ENCODE measurements at places on chromosomes 13 and 19.
A peak's percentile ranks its signal among the peaks of the same experiment; 100 is the strongest.

DNA sequence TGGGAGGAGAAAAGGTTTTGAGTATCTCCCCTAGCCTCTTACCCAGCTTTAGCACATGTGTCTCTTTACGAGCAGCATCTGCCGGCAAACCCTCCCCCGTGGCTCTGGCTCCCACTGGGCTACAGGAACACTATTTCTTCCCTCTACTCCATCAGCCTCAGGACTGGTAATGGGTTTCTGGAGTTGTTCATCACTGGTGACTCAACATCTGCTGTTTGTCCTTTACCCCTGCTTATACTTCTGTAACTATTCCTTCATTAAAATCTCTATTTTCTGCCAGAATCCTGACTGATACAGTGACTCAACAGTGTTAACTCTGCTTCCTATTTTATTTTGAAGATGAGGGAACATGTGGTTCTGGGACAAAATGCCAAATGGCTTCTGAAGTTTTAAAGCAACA is 437.3 kb upstream of the HTR2A start:
- no peak for DNase-seq

- DNase-seq: peak; percentile 51
These were observed 4.0 kb downstream of the EBI3 start for GRCh38 chr19:4233282-4233853.

- no peak for DNase-seq
These were observed 5.2 kb upstream of the GRAMD1A start for GRCh38 chr19:34994643-34995541.

DNA sequence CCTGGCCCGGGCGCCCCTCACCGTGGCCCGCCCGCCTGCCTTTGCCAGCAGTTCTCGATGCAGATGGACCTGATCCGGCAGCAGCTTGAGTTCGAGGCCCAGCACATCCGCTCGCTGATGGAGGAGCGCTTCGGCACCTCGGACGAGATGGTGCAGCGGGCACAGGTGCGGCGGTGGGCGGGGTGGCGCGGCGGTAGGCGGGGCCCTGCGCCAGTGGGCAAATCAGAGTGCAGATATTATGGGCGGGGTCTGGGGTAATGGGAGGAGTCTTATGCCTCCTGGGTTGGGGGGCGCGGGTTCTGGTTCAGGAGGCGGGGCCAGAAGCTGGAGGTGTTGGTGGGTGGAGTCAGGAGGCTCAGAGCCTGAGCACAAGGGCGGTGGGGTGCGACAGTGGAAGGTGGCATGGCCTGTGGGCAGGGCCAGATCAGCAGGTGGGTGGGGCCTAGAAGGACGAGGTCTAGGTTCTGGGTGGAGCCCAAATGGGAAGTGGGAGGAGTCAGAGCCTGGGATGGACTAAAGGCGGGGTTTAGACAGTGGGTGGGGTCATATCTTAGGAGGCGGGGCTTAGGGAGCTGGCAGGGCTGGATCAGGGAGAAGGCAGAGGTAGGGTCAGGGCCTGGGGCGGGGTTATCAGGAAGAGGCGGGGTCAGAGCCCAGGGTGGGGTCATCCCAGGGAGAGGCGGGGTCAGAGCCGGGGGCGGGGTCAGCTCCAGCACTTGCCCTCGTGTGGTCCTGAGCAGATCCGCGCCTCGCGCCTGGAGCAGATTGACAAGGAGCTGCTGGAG is 5.6 kb downstream of the APC2 start:
- no peak for DNase-seq

GRCh38 chr19:2114218-2114617 is 17.5 kb downstream of the IZUMO4 start:
- DNase-seq: no peak

DNA sequence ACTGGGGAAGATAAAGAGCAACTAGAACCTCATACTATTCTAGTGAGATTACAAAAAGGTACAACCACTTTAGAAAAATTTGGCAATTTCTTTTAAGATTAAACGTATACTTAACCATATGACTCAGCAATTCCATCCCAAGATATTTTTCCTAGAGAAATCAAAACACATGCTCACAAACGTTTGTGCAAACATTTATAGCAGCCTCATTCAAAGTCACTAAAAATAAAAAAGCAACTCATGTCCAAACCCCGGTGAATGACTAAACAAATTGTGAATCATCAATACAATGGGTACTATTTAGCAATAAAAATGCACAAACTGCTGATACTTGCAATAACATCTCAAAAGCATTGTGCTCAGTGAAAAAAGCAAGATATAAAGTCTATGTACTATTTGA is 121.5 kb downstream of the FRY start:
- no peak for DNase-seq

DNA sequence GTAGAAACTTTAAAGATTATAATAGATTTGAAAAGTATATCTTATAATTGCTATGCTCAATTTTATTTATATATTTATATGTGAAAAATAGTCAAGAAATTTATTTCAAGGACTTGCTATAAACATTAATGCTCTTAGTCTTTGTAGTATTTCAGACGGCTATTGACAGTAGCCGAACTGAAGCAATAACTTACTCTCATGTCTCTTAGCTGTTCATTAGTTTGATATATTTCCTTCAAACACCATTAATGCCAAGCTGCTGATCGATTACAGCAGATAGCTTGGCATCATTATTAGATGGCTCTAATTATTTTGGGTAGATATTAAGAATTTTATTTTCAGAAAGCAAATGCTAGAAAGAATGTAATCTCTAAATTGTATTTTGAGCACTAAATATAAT is 1151.5 kb upstream of the SPRY2 start:
- no peak for DNase-seq

DNA sequence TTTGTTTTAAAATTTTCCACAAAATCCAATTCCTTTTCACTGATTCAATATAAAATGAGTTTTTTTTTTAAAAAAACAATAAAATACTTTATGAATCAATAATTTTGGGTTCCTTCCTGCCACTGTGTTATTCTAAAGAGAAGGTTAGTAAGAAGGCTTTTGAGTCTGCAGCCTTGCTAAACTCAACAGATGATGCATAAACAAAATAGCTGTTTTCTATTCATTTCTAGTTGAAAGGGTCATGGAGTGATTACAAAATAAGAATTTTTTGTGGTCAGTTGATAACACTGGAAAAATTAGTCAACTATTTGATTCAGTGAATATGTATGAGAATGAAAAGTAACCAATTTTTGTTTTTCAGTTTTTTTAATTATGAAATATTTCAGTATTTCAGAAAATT is 169.9 kb downstream of the VWA8 start:
- no peak for DNase-seq

GRCh38 chr19:40371802-40372122 is 18.2 kb downstream of the HIPK4 start:
- no peak for DNase-seq

GRCh38 chr13:81480634-81481033 is 1139.7 kb upstream of the SPRY2 start:
- no peak for DNase-seq

GRCh38 chr13:36973621-36974295 is 25.4 kb downstream of the ALG5 start:
- no peak for DNase-seq

- DNase-seq: no peak
These were observed 48.4 kb downstream of the ZNRF4 start for GRCh38 chr19:5503598-5503997.

DNA sequence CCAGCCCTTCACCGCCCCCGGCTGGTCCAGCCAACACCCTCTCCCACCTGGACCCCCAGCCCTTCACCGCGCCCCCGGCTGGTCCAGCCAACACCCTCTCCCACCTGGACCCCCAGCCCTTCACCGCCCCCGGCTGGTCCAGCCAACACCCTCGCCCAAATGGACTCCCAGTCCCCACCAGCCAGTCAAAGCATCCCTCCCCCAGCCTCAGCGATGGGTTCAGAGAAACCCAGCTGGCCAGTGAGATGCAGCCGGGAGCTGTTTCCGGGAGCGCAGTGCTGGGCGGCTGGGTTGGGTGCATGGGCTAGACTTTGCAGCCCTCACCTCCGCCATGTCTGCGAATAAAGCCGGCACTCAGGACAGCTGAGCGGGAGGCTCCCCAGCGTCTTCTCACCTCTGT is 6.5 kb upstream of the CDC34 start:
- no peak for DNase-seq

- DNase-seq: no peak
These were observed 6.9 kb upstream of the ATF5 start for GRCh38 chr19:49921871-49922795.

DNA sequence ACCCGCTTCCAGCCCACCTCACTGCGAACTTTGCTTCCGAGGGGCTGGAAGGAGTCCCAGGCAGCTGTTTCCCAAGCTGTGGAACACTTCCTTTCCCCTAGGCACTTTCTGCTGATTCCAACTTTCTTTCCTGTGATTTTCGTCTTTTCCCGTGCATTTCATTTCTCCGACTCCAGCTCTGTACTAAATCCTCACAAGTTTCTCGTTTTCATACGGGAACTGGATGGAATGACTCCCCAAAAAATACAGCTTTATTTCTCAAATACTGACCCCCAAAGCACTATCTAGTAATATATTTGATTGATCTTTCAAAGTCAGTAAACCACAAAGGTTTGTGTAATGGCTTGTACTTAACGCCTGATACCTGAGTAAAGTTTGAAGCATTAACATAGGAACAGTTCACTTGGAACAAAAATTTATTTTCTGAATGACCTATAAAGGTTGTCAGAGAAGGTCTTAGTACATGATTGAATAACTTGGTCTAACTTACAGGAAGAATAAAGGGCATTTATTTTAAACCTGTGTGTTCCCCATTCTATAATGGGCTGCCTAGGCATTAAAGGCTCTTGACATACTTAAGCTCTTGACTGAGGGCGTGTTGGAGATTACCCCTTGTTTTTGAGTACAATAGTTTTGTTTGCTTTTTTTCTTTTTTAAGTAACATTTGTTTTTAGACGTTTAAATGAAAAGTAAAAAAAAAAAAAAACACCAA is 1.3 kb upstream of the PCDH9 start:
- DNase-seq: no peak

DNA sequence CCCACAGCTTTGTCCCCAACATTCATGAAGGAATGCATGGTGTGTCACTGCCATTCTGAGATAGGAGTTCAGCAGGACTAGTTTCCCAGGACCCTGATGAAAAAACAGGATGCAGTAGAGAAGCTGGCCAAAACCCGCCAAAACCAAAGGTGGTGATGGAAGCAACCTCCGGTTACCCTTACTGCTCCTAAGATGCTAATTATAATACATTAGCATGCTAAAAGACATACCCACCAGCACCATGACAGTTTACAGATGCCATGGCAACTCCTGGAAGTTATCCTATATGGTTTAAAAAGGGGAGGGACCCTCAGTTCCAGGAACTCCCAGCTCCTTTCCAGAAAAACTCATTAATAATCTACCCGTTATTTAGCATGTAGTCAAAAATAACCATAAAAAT is 59.9 kb upstream of the KCTD15 start:
- no peak for DNase-seq

DNA sequence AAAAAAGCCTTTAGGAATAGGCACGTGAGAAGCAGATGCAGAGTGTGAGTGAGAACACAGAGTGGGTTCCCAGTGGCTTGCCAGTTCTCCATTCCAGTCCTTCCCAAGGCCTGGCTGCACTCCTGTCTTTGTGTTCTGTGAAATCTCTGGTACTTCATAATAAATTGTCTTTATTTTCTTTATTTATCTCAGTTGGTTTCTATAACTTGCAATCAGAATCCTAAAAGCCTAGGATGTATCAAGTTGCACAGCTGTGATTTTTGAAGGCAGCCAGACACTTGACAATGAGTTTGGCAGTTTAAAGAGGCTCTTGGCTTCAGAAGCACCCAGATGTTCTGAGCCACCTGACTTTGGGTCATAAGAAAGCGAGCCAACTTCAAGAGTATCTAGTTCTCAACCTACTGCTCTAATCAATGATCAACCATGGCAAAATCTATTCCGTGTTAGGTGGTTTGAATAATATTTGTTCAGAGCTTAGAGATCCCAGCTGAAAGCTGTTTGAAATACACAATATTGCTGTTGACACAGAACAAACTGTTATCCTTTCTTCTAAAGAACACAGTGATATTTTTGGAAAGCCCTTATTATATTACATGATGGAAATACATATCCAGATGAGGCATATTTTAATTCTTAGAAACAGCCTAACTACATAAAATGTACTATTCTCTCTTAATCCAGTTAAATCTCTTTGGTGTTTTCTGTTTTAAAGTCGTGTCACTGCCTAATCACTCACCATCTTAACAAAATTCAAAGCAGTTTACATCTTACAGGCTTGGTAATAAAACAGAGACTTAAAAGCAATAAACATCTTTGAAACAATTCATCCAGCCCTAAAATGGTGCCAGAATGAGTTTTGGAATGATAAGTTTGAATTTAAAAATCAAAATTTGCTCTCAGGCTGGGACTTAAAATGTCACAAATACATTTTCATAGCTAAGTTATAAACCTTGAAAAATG is 483.0 kb upstream of the NBEA start:
- no peak for DNase-seq

DNA sequence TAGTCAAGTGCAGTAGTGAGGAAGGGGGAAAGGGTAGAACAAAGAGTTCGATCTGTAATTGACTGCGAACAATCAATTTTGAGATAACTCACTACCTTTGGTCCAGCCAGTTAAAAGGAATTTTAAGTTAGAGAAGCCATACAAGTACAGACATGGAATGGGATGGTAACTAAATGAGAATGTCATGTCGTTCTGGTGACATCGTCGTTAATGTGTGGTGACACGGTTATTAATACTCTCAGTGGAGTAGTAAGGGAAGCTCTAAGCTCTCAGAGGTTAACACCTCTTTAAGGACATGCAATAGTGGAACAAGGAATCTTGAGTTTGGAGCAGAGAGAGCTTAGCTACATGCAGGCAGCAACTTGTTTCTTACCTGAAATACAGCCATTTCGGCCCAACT is 154.9 kb upstream of the KLF12 start:
- DNase-seq: no peak

GRCh38 chr13:83452292-83452950 is 429.9 kb downstream of the SLITRK1 start:
- no peak for DNase-seq

DNA sequence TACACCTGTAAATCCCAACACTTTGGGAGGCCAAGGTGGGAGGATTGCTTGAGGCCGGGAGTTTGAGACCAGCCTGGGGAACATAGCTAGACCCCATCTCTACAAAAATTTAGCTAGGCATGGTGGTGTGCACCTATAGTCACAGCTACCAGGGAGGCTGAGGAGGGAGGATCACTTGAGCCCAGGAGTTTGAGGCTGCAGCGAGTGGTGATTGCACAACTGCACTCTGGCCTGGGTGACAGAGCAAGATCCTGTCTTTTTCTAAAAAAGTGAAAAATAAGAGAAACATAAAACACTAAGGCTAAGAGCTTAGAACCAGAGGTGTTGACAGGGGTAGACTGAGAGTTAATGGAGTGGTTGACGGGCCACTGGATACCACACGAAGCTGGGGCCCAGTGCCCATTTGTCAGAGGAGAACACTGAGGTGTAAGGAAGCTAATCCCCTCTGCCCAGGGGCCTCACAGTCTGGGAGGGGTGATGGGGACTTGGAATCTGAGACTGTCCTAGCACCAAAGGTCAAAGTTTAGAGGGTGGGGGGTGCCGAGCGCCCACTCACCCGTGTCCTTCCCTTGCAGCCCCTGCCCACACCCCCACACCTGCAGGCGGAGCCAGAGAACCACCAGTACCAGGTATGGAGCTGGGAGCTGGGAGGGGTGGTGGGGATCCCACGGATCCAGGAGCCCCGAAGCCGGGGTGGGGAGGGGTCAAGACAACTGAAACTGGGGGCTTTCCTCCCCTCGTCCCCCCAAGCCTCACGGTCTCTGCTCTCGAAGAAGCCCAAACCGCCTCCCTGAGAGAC is 10.9 kb downstream of the CEACAM19 start:
- DNase-seq: no peak

GRCh38 chr19:52938761-52939160 is 15.5 kb upstream of the ZNF888 start:
- no peak for DNase-seq
